ENCODE measurements at places on chromosomes 6 and 20. TPM values are rescaled to one million over a fixed set of nuclear protein-coding genes. Genes with fewer than 3 reads are reported as not detected.

The ABHD16B gene
- not detected for total RNA-seq

DNA sequence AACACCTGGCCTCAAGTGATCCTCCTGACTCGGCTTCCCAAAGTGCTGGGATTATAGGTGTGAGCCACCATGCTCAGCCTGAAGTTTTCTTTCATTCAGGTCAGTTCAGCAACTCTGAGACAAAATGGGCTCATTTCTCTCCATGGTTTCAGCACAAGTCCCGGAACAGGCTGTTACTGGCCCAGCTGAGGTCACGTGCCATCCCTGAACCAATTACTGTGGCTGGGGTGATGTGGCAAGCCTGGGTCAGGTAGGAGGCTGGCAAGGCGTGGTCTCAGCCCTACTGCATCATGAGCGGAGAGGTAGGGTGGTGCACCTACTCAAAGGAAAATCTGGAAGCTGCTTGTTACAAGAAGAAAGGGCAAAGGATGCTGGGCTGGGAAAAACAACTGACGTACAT is 326.4 kb downstream of the KIF16B start:
- no peaks in the 10 kb centered on the region for H3K36me3 ChIP-seq
- H3K27me3 ChIP-seq, result no peaks in the 10 kb centered on the region
- no peak for DNase-seq
- no peak overlapping the region for H3K4me3 ChIP-seq
- H3K27ac ChIP-seq, result no peak overlapping the region

DNA sequence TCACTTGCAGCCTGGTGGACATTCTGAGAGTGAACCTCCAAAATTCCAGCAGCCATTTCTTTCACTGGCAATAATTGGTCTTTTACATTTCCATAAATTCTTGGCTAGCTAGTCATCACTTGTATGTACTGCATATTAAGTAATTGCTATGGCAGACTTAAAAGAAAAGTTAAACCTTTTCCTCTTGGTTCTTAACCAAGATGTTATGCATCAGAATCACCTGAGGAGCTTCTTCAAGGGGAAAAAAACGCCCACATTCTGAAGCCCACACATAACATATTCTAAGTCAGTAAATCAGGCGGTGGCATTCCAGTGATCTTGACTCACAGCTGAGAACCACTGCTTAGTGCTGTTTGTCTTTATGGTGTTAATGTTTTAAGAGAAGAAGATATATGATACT is 37.0 kb downstream of the CDC40 start:
- no peaks in the 10 kb centered on the region for H3K27me3 ChIP-seq
- H3K36me3 ChIP-seq, result peaks cover 25% of the 10 kb centered on the region
- DNase-seq, result no peak
- no peak overlapping the region for H3K4me3 ChIP-seq

The KIAA1755 gene
- not detected for total RNA-seq

GRCh38 chr20:12256806-12257205 is 339.1 kb downstream of the BTBD3 start:
- H3K4me1 ChIP-seq, result no peaks in the 10 kb centered on the region
- no peak overlapping the region for H3K27ac ChIP-seq
- H3K4me3 ChIP-seq, result no peak overlapping the region
- H3K27me3 ChIP-seq, result no peaks in the 10 kb centered on the region
- no peaks in the 10 kb centered on the region for H3K36me3 ChIP-seq

- peaks cover 17% of the 10 kb centered on the region for H3K27me3 ChIP-seq
- no peaks in the 10 kb centered on the region for H3K4me1 ChIP-seq
- no peak for DNase-seq
Measured at GRCh38 chr20:61958773-61959700, 106.6 kb downstream of the TAF4 start.

- H3K27me3 ChIP-seq, result no peaks in the 10 kb centered on the region
- H3K27ac ChIP-seq, result no peak overlapping the region
- H3K36me3 ChIP-seq, result peaks cover 2% of the 10 kb centered on the region
- H3K4me3 ChIP-seq, result no peak overlapping the region
Measured at GRCh38 chr6:11679099-11679498, 99.5 kb downstream of the ADTRP start.

DNA sequence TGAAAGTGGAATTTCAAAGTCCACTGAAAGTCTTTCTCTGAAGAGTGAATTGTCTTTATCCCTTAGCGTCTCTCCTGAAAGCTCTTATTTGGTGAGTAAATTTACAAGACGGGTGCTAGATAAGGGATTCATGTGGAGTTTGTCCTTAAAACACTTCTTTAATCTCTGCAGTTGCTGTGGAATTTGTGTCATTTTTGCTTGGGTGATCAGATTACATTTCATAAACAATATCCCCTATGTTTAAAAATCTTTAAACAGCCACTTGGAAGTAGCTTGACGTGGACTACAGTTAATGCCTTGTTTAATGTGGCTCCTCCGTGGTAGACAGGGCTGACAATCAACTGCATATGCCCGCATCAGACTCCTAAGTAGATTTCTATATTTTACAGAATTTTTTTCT is 175.4 kb upstream of the ZNF217 start:
- no peaks in the 10 kb centered on the region for H3K27me3 ChIP-seq
- no peak overlapping the region for H3K4me3 ChIP-seq
- H3K36me3 ChIP-seq, result no peaks in the 10 kb centered on the region
- peaks cover 12% of the 10 kb centered on the region for H3K4me1 ChIP-seq
- H3K27ac ChIP-seq, result no peak overlapping the region

- no peaks in the 10 kb centered on the region for H3K4me1 ChIP-seq
- peaks cover 32% of the 10 kb centered on the region for H3K27me3 ChIP-seq
- H3K27ac ChIP-seq, result no peak overlapping the region
- H3K4me3 ChIP-seq, result no peak overlapping the region
Measured at GRCh38 chr20:730005-730404, 38.3 kb downstream of the SLC52A3 start.

The HMGCLL1 gene
- not detected for total RNA-seq

DNA sequence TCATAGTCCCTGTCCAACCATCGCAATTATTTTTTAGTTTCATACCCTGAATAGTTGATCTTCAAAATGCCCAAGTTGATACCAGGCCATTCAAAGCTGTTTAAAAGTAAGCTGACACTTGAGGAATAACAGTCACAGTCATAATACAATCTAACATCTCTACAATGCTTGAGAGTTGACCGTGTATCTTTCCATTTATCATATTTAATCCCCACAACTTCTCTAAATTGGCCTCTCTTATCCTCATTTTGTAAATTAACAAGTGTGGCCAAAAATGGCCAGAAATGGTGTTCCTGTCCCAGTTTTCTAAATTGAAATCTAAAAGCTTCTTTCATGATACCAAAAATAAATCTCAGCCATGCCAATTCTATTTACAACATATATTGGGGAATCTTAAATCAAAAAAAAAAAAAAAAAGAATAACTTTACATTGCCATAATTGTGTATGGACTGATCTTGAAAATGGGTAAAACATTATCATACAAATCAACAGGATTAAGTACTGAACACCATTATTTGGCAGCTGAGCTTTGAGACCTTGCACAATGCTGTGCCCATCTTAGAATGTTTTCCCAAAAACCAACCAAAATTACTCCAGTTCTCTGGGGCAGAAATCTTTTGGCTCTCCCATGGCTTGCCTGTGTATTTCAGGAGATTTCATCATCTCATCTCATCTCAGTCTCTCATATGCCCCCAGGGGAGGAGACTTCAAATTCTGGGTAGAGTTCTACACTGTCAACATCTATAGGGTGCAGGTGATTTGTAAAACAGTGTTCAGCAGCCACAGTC is 448.7 kb upstream of the JARID2 start:
- DNase-seq, result no peak
- no peak overlapping the region for H3K27ac ChIP-seq
- H3K4me1 ChIP-seq, result peaks cover 5% of the 10 kb centered on the region
- no peaks in the 10 kb centered on the region for H3K36me3 ChIP-seq

The SIGLEC1 gene
- total RNA-seq, result not detected

GRCh38 chr6:155647354-155647753 is 191.7 kb upstream of the NOX3 start:
- peaks cover 3% of the 10 kb centered on the region for H3K4me1 ChIP-seq
- H3K4me3 ChIP-seq, result no peak overlapping the region
- no peaks in the 10 kb centered on the region for H3K36me3 ChIP-seq
- no peak for DNase-seq
- no peak overlapping the region for H3K27ac ChIP-seq

GRCh38 chr6:145260484-145261175 is 474.7 kb downstream of the EPM2A start:
- no peaks in the 10 kb centered on the region for H3K36me3 ChIP-seq
- H3K27ac ChIP-seq, result no peak overlapping the region
- H3K4me3 ChIP-seq, result no peak overlapping the region

- no peaks in the 10 kb centered on the region for H3K4me1 ChIP-seq
- no peaks in the 10 kb centered on the region for H3K27me3 ChIP-seq
- DNase-seq, result no peak
- H3K36me3 ChIP-seq, result peaks cover 17% of the 10 kb centered on the region
- H3K27ac ChIP-seq, result no peak overlapping the region
Measured at GRCh38 chr20:7996898-7997297, 22.7 kb downstream of the TMX4 start.

All from activated naive CD8-positive, alpha-beta T cell treated with anti-CD3 and anti-CD28 coated beads for 36 hours (primary cell).